ENCODE measurements at places on chromosomes 5 and 9. TPM values are rescaled to one million over a fixed set of nuclear protein-coding genes. Genes with fewer than 3 reads are reported as not detected.

DNA sequence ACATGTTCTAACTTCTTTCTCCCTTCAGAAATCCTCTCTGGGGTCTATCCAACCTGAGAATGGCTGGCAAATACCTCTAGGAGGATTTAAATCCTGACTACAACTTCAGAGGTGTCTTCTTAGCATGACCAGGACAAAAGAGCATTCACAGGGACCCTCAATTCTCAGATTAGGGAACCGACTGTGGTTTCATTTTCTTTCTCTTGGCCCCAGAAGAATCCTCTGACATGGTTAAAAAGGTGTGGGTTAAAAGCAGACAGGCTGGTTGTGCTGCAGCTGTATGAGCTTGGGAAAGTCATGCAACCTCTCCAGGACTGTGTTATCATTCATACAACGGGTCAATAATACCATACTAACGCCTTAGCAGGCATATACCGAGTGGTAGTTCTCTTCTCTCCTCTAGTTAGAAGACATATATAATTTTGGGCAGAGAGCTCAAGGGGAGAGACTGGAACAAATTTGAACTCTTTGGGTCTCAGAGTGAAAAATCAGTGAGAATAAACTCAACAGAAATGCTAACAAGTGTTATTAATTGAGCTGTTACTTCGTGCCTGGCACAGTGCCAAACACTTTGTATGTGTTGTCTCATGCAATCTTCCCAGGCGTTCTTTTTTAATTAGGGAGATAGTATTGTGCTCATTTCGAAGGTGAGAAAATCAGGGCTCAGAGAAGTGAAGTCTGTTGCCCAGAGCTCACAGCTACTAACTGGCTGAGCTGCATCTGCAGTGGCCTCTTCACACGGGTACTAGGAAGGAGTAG, 35.2 kb downstream of the INSYN2B start:
- peaks cover 8% of the 10 kb centered on the region for H3K36me3 ChIP-seq
- H3K4me3 ChIP-seq, result no peak overlapping the region
- no peaks in the 10 kb centered on the region for H3K4me1 ChIP-seq
- no peak overlapping the region for H3K27ac ChIP-seq
- DNase-seq, result no peak

- no peak overlapping the region for H3K27ac ChIP-seq
- no peaks in the 10 kb centered on the region for H3K36me3 ChIP-seq
- H3K27me3 ChIP-seq, result no peaks in the 10 kb centered on the region
Observed at GRCh38 chr9:38046661-38047300, 22.2 kb downstream of the SHB start.

DNA sequence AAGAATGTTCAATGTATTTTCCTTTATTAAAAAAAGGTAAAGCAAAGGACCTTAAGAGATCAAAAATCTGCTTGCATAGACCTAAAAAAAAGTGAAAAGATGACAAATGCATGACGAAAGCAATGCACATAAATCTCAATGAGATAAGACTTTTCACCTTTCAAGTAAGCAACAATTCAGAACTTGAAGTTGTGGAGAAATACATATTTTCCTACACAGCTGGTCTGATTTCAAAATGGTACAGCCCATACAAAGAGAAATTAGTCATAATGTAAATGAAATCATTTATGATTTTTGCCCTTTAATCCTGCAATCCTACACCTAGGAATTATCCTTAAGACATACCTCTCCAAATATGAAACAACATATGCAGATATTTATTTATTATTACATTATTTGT, 568.0 kb downstream of the ANXA1 start:
- no peaks in the 10 kb centered on the region for H3K4me1 ChIP-seq
- no peak overlapping the region for H3K4me3 ChIP-seq
- no peak overlapping the region for H3K27ac ChIP-seq
- DNase-seq, result no peak
- H3K27me3 ChIP-seq, result no peaks in the 10 kb centered on the region

DNA sequence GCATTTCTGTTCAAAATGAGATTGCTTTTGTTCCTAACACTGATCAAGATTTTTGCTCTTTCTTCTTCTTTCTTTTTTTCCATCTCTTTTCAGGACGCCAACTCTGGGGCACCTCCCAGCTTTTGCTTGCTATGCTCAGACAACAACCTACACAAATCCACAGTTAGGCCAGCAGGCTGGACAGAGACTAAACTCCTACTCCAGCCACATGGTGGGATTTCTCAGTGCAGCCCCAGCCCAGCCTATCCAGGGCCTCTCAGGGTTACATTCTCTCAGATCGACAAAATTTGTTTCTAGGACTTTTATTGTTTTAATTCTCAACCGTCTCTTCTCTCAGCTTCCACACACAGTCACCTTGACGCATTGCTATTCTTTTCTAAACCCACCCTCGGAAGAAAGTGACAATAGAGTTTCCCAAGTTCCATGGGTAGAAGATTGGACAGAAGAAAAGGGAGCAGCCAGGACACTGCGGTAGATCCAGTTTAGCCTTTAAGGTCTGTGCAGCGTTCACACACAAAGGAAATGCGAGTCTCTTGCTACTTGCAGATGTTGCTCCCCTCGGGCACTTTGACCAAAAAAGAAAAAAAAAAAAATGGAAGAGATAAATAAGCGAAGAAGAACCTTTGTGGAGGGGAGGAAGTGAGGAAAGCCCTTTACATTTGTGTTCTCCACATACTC, 588.6 kb upstream of the GRAMD2B start:
- DNase-seq, result no peak
- H3K27ac ChIP-seq, result no peak overlapping the region
- H3K4me1 ChIP-seq, result no peaks in the 10 kb centered on the region
- no peak overlapping the region for H3K4me3 ChIP-seq
- H3K36me3 ChIP-seq, result no peaks in the 10 kb centered on the region
- H3K27me3 ChIP-seq, result peaks cover 4% of the 10 kb centered on the region

Gene MYOZ3
- 0.04 TPM for polyA plus RNA-seq

DNA sequence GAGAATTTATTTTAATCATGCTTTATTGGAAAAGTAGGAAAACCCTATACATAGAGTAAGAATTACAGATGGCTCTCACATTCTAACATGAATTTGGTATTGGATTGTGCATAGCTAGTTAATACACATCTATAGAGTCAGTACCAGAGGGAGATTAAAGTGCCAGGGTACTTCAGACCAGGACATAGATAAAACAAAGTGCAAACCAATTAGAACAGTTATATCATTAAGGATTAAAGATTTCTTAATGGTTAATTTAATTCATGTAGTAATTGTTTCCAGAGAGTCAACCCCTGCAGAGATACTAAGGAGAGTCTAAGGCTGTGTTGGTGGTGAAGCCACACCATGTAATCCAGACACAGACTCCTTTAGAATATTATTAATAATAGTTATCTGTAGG, 8.8 kb downstream of the ISOC1 start:
- no peak overlapping the region for H3K27ac ChIP-seq
- no peak overlapping the region for H3K4me3 ChIP-seq
- H3K36me3 ChIP-seq, result peaks cover 4% of the 10 kb centered on the region
- DNase-seq, result no peak
- H3K27me3 ChIP-seq, result no peaks in the 10 kb centered on the region

Gene PCDHGA11
- not detected for polyA plus RNA-seq

DNA sequence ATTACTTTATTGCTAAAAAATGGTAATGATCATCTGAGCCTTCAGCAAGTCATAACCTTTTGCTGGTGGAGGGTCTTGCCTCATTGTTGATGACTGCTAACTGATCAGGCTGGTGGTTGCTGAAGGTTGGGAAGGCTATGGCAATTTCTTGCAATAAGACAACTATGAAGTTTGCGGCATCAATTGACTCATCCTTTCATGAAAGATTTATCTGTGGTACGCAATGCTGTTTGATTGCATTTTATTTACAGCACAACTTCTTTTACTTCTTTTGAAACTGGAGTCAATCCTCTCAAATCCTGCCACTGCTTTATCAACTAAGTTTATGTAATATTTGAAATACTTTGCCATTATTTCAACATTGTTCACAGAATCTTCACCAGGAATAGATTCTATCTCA, 58.3 kb upstream of the ACO1 start:
- H3K27me3 ChIP-seq, result no peaks in the 10 kb centered on the region
- no peaks in the 10 kb centered on the region for H3K4me1 ChIP-seq

- no peak overlapping the region for H3K4me3 ChIP-seq
- no peak overlapping the region for H3K27ac ChIP-seq
- H3K36me3 ChIP-seq, result no peaks in the 10 kb centered on the region
- H3K27me3 ChIP-seq, result no peaks in the 10 kb centered on the region
- H3K4me1 ChIP-seq, result peaks cover 6% of the 10 kb centered on the region
- no peak for DNase-seq
Observed at GRCh38 chr5:129909225-129909624, 5.0 kb downstream of the CHSY3 start.

- no peaks in the 10 kb centered on the region for H3K4me1 ChIP-seq
- H3K27ac ChIP-seq, result no peak overlapping the region
- no peak overlapping the region for H3K4me3 ChIP-seq
- no peaks in the 10 kb centered on the region for H3K36me3 ChIP-seq
- no peaks in the 10 kb centered on the region for H3K27me3 ChIP-seq
Observed at GRCh38 chr9:112881331-112881730, 9.3 kb downstream of the SLC46A2 start.

Gene GCNT4
- 0.06 TPM for polyA plus RNA-seq

GRCh38 chr5:112694853-112695709, 42.6 kb upstream of the APC start:
- no peak for DNase-seq
- H3K4me1 ChIP-seq, result no peaks in the 10 kb centered on the region
- no peaks in the 10 kb centered on the region for H3K27me3 ChIP-seq
- no peak overlapping the region for H3K4me3 ChIP-seq
- H3K36me3 ChIP-seq, result no peaks in the 10 kb centered on the region
- no peak overlapping the region for H3K27ac ChIP-seq

DNA sequence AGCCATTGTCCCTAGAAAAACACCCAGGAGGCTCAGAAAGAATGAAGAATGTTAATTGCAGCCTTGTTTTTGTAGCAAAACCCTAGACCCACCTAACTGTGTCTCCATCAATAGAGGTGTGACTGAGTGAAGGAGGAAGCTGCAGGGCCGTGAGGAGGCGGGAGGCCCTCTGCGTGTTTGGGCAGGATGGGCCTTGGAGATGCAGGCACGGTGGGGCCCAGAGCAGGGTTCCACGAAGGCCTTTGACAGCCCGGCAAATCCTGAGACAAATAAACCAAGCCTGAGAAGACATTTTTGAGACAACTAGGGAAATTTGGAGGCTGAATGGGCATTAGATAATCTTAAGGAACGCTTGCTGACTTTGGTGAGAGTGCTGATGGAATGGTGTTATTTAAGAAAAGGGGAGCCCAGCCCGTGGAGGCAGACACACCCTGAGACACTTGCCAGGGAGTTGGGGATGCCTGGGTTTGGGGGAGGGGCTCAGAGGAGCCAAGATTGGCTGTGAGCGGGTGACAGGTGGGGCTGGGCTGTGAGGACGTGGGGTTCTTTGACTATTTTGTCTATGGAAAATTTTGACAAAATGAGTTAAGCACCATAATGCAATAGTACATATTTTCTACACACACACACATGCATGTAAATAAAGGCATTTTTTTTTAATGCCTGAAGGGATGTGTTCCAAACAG, 48.8 kb downstream of the BARX1 start:
- no peak overlapping the region for H3K4me3 ChIP-seq
- H3K27me3 ChIP-seq, result peaks cover 8% of the 10 kb centered on the region
- H3K4me1 ChIP-seq, result peaks cover 3% of the 10 kb centered on the region
- no peak overlapping the region for H3K27ac ChIP-seq
- no peak for DNase-seq

Gene RNF183
- polyA plus RNA-seq, result 0.04 TPM

DNA sequence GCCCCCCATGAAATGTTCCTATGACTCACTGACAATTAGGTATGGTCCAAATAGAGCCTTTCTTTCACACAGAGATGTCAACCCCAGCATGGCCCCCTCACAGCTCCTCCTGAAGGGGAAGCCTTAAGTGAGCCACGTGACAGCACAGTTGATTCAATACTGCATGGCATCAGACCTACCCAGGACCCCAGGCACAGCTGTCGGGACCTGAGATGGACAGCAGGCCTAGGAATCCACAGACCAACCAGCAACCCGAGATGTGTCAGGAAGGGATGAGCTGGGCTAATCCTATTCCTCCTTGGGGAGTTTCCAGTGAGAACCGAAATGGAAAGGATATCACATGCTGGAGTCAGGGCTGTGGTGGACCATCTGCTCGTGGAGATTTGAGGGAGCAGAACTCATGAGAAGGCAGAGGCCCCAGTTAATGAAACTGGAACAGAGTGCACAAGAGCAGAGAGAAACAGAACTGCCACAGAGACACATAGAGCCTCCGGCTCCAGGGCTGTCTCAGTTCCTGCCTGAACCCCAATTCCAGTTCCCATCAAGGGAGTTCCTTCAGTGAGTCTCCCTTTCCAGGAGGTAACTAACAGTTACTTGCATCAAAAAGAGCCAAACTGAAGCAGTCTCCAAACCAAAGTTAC, 42.1 kb upstream of the SMIM23 start:
- no peak for DNase-seq
- H3K36me3 ChIP-seq, result no peaks in the 10 kb centered on the region
- no peak overlapping the region for H3K27ac ChIP-seq
- H3K4me1 ChIP-seq, result peaks cover 22% of the 10 kb centered on the region
- H3K4me3 ChIP-seq, result no peak overlapping the region
- H3K27me3 ChIP-seq, result no peaks in the 10 kb centered on the region

DNA sequence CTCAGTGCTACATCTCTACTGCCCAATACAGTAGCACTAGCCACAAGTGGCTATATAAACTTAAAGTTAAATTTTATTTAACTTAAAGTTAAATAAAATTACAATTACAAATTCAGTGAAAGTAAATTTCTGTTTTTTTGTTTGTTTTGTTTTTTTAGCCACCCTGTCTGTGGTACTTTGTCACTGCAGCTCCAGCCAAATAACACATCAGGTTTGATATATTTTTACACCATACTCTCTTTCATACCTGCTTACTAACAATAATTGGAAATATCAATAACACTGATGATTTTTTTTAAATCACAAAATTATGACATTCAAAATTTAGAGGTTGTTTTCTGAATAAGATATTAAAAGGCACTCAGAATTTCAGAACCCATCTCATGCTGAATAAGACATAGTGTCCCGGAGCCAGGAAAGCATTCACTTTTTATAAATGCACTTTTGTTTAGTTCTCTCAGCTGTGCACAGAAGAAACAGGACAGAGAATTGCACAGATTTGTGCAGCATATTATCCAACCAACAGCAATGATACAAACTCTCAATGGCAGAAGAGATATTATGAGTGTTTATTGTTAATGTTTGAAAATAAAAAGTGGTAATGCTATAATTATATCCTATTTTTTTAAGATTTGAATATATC, 92.6 kb downstream of the EDIL3 start:
- H3K4me3 ChIP-seq, result no peak overlapping the region
- H3K27ac ChIP-seq, result no peak overlapping the region
- no peaks in the 10 kb centered on the region for H3K27me3 ChIP-seq
- H3K36me3 ChIP-seq, result no peaks in the 10 kb centered on the region
- DNase-seq, result no peak
- H3K4me1 ChIP-seq, result no peaks in the 10 kb centered on the region

DNA sequence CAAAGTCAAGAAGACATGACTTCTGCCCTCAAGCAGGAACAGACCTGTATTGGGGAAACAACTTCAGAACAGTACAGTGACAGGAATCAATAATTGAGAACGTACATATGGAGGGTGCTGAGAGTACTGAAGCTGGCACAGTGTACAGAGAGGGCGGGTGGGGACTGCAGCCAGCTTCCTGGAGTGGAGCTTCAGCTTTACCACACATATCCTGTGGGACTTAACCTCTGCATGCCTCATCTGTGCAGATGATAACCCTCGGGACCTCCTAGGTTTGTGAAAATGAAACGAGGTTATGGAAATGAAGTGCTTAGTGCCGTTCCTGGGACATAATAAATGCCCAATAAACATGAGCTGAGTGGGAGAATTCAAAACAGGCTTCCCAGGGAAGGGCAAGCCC, 22.1 kb upstream of the RARS1 start:
- H3K27ac ChIP-seq, result no peak overlapping the region
- H3K36me3 ChIP-seq, result no peaks in the 10 kb centered on the region
- no peaks in the 10 kb centered on the region for H3K4me1 ChIP-seq
- H3K27me3 ChIP-seq, result no peaks in the 10 kb centered on the region
- DNase-seq, result no peak

Measured in B cell (primary cell).